Activated CD8-positive, alpha-beta memory T cell treated with anti-CD3 and anti-CD28 coated beads for 4 hours (primary cell): ENCODE measurements at places on chromosomes 12 and 14.

- DNase-seq, result no peak
Measured at GRCh38 chr12:101599771-101600484, 5.2 kb downstream of the MYBPC1 start.

GRCh38 chr14:55125403-55125802 is 3.6 kb upstream of the LGALS3 start:
- DNase-seq, result no peak

GRCh38 chr12:108367436-108367835 is 28.3 kb upstream of the CMKLR1 start:
- no peak for DNase-seq

- no peak for DNase-seq
Measured at GRCh38 chr14:104545151-104545941, 34.2 kb upstream of the C14orf180 start.

DNA sequence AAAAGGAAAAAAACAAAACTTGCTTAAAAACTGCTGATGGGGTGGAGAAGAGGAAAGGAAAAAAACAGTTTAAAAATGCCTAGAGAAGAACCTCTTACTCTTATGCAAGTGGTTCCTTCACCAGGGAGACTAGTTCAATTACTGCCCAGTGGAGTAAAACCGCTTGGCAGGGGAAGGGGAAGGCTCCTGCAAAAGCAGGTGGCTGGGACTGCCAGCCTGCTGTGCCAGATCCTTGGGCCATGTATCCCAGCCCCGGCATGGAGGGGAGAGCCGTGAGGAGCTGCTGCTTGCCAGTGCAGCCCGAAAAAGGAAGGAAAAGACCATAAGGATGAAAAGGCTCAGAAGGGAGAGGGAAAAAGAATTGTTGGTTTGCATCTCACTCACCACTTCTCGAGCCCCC is 123.0 kb downstream of the FSCB start:
- DNase-seq, result no peak

GRCh38 chr12:52524241-52524897 is 4.2 kb upstream of the KRT5 start:
- no peak for DNase-seq
